ENCODE measurements at places on chromosomes 2 and 18.

DNA sequence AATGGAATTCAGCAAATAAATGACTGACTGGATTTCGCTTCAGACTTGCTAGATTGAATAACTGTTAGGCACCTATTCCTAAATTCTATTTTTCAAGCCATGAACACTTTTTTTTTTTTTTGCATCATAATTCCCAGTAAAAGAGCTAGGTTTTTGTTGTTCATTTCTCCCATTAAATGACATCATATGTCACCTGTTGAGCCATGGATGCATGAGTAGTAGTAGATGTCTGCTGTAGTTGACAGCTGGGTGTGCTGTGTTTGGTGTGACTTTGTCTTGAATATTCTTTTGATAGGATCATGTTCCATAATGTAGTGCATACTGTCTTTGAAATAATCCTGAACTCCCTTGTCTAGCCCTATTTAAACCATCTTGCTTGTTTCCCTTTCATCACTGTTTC is 115.2 kb downstream of the RAB3GAP1 start:
- no peak for DNase-seq

GRCh38 chr2:151862700-151863099 is 34.5 kb upstream of the ARL5A start:
- DNase-seq: no peak

- no peak for DNase-seq
These were observed 24.9 kb upstream of the BZW1 start for GRCh38 chr2:200786826-200787225.

DNA sequence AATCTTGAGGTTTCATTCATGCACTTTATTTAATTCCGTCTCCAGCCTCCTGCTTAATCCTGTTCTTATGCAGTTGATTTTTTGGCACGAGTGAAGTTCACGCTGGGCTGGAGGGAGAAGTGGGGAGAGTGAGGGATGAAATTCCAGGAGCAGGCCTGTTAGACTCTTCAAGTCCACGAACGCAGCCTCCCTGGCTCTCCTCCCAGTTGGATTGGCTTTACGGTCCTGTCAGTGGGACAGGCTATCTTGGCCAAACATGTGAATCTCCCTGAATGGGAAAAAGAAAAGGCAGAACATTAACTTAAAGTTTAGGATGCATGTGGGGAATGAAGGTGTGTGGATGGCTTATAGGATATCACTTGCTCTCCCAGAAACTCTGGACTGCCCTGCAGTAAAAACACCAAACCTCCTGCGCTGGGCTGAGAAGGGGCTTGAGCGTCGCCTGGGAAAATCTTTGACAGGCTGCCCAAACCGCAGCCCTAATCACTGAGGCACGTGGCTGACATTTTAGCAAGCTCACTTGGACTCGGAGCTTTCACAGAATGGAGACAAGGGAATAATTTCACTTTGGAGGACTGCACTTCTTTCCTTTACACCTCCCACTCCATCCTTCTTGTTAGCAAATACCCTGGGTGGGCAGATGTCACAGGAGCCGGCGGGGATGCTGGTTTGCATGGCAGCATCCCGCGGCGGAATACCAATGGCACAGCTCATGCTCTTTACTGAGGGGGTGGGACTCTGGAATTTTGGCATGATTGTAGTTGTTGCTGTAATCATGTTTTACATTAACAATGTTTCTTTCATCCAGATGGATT is 93.9 kb downstream of the ACKR3 start:
- DNase-seq: no peak

DNA sequence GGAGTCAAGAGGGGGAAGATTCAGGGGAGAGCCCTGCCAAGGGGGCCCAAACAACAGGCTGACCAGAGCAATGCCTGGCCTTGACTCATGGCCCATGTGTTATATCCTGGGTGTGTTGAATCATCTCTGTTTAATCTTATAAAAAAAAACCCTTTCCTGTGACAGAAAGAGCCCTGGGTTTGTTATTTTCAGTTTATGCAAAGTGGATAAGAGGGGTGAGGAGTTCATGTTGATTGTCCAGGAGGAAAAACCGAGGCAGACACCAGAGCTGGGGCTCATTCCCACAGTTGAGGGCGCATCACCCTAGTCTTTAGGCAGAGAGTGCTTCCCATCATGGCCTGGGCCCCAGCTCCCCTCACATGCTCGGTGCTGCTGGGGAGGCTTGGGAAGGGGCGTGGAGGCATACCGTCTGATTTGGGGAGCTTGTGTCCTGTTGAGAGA is 30.9 kb upstream of the IL37 start:
- no peak for DNase-seq

DNA sequence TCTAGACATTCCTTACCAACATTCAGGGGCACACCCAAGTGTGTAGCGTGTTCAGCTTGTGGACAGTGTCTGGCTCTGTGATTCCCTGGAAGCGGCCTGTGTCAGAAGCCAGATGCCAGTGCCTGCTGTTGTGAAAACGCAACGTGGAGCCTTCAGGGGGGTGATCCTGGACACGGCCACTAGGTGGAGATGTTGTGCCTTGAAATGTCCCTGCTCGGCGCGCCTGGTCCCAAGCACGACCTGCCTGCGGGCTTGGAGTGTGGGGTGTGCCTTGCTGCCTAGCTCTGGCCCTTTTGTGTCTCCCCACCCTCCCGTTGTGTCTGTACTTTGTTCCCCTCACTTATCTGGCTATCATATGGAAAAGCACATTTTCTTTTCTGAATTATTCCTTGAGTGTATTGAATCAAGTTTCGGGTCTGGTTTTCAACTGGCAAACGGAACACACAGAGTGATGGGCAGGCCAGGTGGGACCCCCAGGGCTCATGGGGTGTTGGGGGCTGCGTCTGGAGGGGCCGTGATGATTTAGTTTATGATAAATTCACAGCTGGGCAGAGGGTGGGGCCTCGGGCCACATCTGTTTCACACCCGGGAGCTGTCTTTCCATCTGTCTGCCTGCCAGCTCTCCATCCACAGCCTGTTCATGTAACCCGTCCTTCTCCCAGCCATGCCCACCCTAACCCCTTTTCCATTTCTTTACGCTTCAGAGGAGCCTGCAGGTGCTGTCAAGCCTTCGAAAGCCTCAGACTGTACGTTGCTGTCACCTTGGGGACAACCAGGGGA is 95.5 kb downstream of the DYSF start:
- DNase-seq: peak; percentile 52

DNA sequence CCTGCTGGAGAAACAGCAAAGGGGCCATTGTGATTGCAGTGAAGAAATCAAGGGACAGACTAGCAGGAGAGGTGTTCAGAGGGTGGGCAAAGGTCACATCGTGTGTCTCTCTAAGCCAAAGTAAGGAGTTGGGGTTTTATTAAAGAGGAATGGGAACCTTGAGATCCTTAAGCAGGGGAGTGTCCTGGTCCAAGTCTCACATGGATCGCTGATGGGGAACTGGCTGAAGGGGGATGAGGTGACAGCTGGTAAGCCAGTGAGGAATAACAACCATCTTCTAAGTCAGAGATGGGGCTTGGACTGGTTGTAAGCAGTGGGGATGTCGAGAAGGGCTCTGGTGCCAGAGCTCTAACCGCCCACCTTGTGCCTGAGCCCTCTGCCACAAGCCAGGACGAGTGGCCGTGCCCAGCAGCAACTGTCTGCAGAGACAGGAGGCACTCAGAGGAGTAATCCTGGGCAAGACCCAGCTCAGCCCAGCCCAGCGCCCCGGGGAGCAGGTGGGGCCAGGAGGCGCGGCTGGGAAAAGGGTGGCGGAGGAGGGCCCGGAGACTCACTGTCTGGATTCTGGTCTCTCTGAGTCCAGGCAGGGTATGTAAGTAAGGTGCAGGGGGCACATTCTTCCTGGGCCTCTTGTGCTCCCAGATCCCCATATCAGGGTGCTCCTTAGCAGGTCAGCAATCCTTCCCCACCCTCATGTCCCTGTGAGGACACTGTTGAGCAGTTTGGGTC is 13.7 kb downstream of the WNT10A start:
- DNase-seq: no peak

DNA sequence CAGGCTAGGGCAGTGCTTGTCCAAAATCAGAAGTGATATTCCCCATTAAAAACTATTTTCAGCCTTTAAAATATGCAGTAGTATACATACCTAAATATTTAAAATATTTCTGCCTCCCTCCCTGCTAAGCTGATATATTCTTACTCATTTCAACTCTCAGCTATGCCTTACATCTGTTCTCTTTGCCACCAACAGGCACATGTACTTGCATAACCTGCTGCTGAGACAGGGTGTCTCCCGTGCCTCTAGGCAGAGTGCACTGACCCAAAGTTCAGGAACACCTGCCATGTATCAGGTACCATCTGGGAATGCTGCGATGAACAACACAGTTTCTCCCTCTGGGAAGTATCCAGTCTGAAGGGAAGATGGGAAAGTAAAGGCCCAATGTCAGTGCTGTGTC is 91.7 kb downstream of the STK39 start:
- no peak for DNase-seq

DNA sequence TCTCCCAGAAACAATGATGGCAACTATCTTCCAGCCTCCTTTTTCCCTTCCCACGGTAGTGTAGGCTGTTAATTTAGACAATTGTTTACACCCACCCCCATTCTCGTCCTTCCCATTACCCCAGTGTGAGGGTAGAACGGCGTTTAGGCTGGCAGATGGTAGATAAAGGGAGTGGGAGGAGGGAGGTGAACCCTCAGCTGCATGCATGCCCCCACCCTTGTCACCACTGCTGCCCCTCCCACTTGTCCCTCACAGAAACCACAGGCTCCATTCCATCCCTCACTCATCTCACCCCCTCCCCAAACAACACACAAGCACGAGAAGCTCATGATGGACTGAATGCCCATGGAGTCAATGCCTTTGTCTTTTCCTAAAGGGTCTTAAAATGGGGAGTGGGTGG is 107.9 kb upstream of the PARD3B start:
- DNase-seq: no peak

GRCh38 chr2:25608718-25609117 is 64.7 kb downstream of the DTNB start:
- no peak for DNase-seq

DNA sequence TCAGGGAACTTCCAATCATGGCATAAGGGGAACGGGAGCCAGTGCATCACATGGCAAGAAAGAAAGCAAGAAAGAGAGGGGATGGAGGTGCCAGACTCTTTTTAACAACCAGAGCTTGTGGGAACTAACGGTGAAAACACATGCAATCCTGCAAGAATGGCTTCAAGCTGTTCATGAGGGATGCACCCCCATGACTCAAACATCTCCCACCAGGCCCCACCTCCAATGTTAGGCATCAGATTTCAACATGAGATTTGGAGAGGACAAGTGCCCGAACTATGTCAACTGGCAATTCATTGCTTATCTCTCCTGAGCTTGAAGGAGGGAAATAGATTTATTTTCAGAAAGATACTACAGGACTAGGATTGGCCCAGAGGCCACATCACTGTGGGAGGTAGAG is 270.0 kb downstream of the SLC4A3 start:
- no peak for DNase-seq

DNA sequence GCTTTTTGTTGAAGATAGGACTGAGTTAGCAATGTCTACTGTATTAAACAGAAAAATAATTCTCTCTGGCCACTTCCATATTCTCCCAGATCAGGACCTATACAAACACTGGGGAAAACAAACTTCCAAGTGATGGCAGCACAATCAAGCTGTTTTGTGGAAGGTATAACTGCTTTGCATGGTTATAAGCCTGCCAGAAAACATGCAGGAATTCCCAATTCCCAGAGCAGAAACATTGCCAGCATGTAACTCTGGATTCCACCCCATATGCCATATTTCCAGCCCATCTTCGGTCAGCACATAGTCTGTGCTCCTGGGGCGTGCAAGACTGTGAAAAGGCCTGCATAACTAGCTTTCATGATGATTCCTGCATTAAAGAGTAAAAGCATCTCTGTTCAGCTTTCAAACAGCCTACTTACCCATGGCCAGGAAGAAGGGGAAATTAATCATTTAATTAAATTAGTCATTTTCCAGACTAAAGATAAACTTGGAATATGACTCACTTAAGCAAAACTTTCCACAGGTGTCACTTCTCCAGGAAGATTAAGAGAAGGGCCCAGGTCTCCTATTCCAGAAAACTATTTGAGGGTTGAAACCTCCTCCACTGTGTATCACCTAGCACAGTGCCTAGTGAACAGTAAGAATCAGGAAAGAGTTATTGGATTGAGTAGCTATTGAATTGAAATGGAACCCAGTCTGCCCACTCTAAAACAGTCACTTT is 280.5 kb downstream of the NRXN1 start:
- DNase-seq: no peak

DNA sequence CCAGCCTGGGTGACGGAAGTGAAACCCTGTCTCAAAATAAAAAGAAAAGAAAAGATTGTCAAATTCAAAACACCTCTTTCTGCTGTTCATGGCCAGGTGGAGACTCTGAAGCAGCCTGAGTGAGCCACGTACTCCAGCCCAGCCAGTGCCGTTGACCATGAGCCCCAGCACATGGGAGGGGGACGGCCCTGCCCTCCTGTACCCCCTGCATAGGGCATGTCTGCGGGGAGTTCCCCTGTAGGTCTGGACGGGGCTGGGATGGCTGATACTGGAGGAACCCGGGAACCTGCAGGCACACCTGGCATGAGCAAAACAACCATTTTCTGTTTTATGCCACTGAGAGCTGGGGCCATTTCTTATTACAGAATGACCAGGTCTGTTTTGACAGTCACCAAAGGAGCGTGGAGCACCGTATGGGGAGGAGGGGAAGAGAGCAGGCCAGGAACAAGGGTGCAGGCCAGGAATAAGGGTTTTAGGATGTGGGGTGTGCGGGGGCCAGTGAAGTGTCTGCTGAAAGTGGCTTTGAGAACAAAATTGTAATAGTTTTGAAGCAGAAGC is 30.1 kb downstream of the TMEM18 start:
- no peak for DNase-seq

GRCh38 chr2:189624648-189625355 is 36.5 kb upstream of the ASNSD1 start:
- no peak for DNase-seq

DNA sequence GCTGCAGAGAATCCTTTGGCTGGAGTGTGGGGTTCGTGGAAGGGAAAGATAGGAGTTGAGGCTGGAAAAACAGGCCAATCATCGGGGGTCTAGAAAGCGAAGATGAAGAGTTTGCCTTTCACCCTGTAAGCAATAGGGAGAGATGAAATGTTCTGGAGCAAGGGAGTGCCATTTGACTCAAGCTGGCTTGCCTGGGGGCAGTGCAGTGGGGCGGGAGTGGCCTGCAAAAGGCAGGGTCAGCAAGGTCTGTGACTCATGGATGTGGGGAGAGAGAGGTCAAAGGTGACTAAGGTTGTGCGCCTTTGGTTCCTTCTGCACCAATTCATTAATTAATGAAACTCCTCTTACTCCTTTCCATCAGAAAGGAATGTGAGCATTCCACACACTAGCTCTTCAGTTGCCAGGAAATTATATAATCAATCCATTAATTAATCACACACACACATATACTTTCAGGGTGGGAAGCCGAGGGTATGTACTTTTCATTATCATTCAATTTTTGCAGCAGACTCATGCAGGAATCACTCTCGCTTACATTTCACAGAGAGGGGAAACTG is 227.6 kb downstream of the MYCN start:
- DNase-seq: no peak

Data from T-helper 17 cell (primary cell).